ENCODE measurements at places on chromosomes 5 and 9. TPM values are rescaled to one million over a fixed set of nuclear protein-coding genes. Genes with fewer than 3 reads are reported as not detected.
A peak's percentile ranks its signal among the peaks of the same experiment; 100 is the strongest.

OR1Q1 gene
- not detected for total RNA-seq

CD180 gene
- total RNA-seq = 0.17 TPM

GRCh38 chr5:139690064-139690802 is 42.1 kb downstream of the CXXC5 start:
- H3K27me3 ChIP-seq = peaks cover 3% of the 10 kb centered on the region
- H3K36me3 ChIP-seq = no peaks in the 10 kb centered on the region
- no peaks in the 10 kb centered on the region for H3K4me1 ChIP-seq
- H3K4me3 ChIP-seq = no peak overlapping the region

ALDH1A1 gene
- total RNA-seq = not detected

DNA sequence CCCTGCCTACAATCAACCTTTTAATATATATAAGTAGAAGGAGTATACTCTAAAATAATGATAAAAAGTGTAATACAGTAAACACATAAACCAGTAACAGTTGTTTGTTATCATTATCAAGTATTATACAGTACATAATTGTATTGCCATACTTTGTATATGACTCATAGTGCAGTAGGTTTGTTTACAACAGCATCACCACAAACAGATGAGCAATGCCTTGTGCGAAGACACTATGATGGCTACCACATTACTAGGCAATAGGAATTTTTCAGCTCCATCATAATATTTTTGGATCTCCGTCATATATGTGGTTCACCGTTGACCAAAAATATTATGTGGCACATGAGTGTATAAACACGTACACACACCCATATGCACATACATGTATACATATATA is 69.7 kb upstream of the APC start:
- no peak overlapping the region for H3K4me3 ChIP-seq
- no peak overlapping the region for H3K27ac ChIP-seq
- peaks cover 13% of the 10 kb centered on the region for H3K27me3 ChIP-seq
- no peaks in the 10 kb centered on the region for H3K36me3 ChIP-seq
- DNase-seq = no peak

GRCh38 chr9:98660541-98660940 is 48.2 kb downstream of the GABBR2 start:
- no peaks in the 10 kb centered on the region for H3K36me3 ChIP-seq
- peaks cover 3% of the 10 kb centered on the region for H3K27me3 ChIP-seq
- no peak overlapping the region for H3K4me3 ChIP-seq
- H3K27ac ChIP-seq = no peak overlapping the region

- peaks cover 17% of the 10 kb centered on the region for H3K36me3 ChIP-seq
- no peak within 1 kb of the TSS for H3K4me3 ChIP-seq
- no peaks in the 10 kb centered on the region for H3K27me3 ChIP-seq
- peaks cover 6% of the 10 kb centered on the region for H3K4me1 ChIP-seq
Measured at GRCh38 chr9:128920381-128921058, at the start of gene PHYHD1. Gene PHYHD1 (plus strand): TSS chr9:128920982. CDS start chr9:128922324, 1,342 bp downstream.

DNA sequence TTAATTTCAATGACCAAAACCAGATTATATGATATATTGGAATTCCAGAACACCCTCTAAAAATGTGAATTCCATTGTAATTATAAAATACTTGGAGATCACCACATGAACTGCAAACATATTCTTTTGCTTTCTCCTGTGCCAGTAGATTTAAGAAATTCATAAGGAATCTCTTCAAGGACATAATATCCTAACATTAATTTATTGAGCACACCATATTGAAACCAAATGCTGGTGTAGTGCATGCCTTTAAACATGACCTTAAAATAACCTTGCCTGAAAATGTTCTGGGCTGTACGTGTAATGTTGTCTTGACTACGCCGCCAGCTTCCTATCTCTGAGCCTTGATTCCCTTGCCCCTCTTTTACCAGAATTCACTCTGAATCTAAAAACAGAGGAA is 205.0 kb upstream of the ACTBL2 start:
- no peak overlapping the region for H3K27ac ChIP-seq
- DNase-seq = no peak
- no peaks in the 10 kb centered on the region for H3K4me1 ChIP-seq
- no peak overlapping the region for H3K4me3 ChIP-seq
- H3K36me3 ChIP-seq = no peaks in the 10 kb centered on the region
- H3K27me3 ChIP-seq = no peaks in the 10 kb centered on the region

- DNase-seq = no peak
- H3K4me1 ChIP-seq = no peaks in the 10 kb centered on the region
- no peak overlapping the region for H3K27ac ChIP-seq
- no peaks in the 10 kb centered on the region for H3K27me3 ChIP-seq
Measured at GRCh38 chr5:32767948-32768467, 56.9 kb downstream of the NPR3 start.

HAVCR1 gene
- total RNA-seq = 1.5 TPM

GABRG2 gene
- not detected for total RNA-seq

DNA sequence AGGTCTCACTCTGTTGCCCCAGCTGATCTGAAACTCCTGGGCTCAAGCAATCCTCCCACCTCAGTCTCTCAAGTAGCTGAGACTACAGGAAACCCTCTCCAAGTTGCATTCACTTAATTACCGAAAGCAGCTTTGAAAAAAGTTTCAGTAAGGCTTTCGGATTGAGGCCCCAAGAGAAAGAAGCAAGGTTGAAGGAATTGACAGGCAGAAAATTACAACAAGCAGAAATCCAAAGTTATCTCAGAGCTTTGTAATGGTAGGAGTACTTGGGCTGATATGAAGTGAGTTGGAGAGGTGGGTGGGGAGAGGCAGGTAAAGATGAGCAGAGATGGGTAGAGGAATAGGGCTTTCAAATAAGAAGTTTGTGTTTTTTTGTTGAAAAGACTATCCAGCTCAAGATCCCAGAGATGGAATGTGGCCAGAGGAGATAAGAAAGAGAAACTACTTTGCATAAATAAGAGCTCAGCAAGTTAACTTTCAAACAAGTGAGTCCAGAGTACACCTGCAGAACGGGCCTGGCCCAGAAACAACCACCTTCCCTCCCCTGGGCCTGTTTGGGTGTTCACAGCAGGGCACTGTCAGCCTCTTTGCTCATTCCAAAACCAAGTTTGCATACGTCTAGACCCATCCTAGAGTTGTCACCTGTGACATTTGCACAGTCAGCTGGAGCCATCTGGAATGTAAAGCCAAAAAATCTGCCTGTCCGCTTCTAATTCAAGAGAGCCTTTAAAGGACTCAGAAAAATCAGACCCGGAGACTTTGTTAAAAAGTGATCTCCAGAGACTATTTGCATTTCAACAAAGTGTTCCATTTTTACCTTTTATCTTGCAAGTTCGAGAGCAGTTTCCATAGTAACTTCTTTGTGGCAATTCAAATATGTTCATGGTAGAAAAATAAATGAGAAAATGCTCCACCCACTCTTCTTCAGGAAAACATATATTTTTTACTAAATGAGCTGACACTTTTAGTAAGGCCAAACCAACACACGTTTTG is 2.2 kb upstream of the CLINT1 start:
- DNase-seq = no peak
- H3K27me3 ChIP-seq = no peaks in the 10 kb centered on the region
- H3K4me3 ChIP-seq = peak overlapping the region; percentile 23
- peaks cover 4% of the 10 kb centered on the region for H3K36me3 ChIP-seq

DNAH5 gene
- not detected for total RNA-seq

DNA sequence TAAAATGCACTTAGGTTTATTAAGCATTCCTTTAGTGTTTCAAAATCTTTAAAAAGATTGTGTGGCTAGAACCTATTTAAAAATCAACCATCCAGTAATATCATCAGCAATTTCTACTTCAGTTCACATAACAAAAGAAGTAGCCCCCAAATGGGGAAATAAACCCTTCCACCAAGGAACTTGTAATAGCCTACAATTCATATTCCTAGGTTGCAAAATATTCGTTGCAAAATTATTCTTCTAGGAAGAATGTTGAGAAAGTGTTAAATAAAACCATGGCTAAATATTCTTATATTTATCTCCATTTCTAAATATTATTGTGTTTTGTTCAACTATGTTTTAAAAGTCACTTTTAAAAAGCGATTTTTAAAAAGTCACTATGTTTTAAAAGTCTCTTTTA is 177.9 kb upstream of the PRLR start:
- no peaks in the 10 kb centered on the region for H3K36me3 ChIP-seq
- H3K4me1 ChIP-seq = no peaks in the 10 kb centered on the region
- no peak overlapping the region for H3K4me3 ChIP-seq
- no peak for DNase-seq

- DNase-seq = no peak
- no peaks in the 10 kb centered on the region for H3K4me1 ChIP-seq
Measured at GRCh38 chr9:134258332-134258731, 67.9 kb upstream of the RXRA start.

- H3K4me3 ChIP-seq = no peak overlapping the region
- no peak for DNase-seq
- H3K4me1 ChIP-seq = peaks cover 42% of the 10 kb centered on the region
- no peaks in the 10 kb centered on the region for H3K27me3 ChIP-seq
- H3K27ac ChIP-seq = no peak overlapping the region
Measured at GRCh38 chr9:133420392-133420827, 1.8 kb upstream of the ADAMTS13 start.

RASEF gene
- not detected for total RNA-seq

DNA sequence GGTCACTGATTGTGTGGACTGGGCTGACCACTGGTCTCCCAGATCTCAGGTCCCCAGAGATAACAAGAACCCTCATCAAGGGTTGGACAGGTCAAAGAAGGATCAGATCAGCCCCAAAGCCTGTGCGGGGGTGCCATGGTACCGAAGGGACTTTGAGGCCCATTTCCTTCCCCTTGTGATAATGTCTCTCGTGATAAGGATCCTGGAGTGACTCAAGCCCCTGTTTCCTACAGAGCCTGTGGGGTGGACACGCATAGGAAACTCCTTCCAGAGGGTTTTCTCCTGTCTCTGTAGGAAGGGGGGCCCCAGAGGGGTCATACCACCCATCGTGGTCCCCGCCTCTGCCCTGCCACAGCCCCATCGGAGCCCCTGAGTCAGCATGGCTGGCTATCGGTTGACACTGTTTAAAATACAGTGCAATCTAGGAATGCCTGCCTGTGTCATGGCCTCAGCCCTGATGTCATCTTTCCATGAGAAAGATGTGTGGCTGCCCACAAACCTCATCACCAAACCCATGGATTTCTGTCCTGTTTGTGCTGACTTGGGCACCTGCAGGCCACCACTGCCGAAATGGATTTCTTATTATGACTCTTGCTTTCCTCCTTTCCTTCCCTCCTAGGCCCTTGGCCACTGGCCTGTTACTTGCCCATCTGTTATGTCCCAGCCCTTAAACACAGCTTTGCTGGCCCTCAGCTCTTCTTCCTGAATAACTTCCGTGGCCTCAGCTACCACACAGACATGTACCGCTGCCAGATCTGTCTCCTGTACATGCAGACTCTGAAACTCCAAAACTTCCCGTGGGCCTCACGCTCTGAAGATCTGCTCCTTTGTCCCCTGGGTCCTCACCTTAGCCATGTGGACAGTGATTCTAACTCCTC is 2.9 kb upstream of the CSF2 start:
- no peaks in the 10 kb centered on the region for H3K36me3 ChIP-seq
- peak overlapping the region; percentile 72 for H3K27ac ChIP-seq
- no peak for DNase-seq
- H3K4me1 ChIP-seq = peaks cover 30% of the 10 kb centered on the region

EGFL7 gene
- total RNA-seq = 0.22 TPM

- H3K27ac ChIP-seq = no peak overlapping the region
- no peaks in the 10 kb centered on the region for H3K4me1 ChIP-seq
- no peak for DNase-seq
- H3K27me3 ChIP-seq = no peaks in the 10 kb centered on the region
Measured at GRCh38 chr5:33229216-33229615, 211.5 kb upstream of the TARS1 start.

DNA sequence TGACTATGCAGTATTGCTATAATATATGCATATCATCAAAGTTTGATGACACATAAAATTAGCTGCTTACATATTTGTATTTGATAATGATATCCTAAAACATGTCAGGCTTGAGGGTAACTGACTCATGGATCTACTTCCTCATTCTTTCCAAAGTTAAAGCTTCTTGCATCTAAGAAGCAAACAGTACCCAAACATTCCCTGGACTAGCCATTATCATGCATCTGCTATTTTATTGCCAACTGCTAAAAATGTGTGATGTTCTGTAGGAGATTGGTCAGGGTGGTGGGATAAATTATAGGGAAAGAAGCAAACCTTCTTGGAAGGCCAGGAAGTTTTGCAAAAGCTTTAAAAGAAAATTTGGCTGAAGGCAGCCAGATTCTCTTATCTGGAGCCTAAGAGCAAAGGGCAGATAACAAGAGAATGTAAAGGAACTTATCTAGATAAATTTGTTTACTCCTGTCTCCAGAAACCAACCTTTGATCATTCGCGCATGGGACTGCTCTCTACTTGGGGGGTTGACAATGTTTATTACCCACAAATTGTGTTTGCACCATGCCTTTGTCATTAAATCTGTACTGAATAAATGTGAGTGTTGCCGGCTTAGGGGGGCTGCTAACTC is 604.1 kb upstream of the TLE4 start:
- no peaks in the 10 kb centered on the region for H3K27me3 ChIP-seq
- DNase-seq = no peak
- no peaks in the 10 kb centered on the region for H3K4me1 ChIP-seq
- H3K27ac ChIP-seq = no peak overlapping the region
- no peak overlapping the region for H3K4me3 ChIP-seq

- H3K4me3 ChIP-seq = no peak overlapping the region
- no peak overlapping the region for H3K27ac ChIP-seq
- H3K27me3 ChIP-seq = no peaks in the 10 kb centered on the region
- H3K4me1 ChIP-seq = peaks cover 39% of the 10 kb centered on the region
Measured at GRCh38 chr5:171965745-171966144, 40.7 kb downstream of the FBXW11 start.

DNA sequence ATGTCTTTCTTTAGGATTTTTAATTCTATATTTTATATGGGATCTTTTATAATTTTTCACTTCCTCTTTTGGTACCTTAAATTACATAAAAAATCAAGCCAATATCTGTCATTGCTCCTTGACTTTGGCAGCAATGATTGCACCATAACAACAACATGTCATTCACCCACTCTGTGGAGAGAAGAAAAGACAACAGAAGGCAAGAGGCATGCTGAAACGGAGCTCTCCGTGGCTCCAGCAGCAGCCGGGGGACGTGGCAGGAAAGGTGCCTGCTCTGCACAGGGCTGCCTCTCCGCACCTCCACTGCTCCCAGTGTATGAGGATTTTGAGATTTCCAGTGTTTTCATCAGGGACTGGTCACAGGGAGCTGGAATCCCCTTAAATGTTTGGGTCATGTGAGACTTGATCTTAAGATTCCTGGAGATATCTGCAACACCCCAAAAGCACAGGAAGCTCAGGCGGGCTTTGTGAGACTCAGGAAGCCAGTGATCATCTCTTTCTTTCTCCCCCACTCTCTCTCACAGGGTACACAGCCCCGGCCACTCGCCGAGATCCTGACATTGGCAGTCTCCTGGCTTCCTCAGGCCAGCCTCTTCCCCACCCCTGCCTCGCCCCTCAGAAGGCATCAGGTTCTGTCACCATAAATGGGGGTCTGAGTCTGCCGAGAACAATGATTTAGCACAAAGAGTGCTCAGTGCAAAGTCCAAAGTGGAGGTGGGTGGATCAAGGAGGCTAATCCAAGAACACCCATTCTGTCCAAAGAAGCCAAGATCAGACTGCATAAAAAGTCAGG is 74.6 kb downstream of the ACTL7B start:
- no peak overlapping the region for H3K27ac ChIP-seq
- no peak for DNase-seq
- peaks cover 7% of the 10 kb centered on the region for H3K27me3 ChIP-seq
- no peak overlapping the region for H3K4me3 ChIP-seq
- H3K4me1 ChIP-seq = peaks cover 3% of the 10 kb centered on the region
